ENCODE measurements at places on chromosomes 3 and 15.

DNA sequence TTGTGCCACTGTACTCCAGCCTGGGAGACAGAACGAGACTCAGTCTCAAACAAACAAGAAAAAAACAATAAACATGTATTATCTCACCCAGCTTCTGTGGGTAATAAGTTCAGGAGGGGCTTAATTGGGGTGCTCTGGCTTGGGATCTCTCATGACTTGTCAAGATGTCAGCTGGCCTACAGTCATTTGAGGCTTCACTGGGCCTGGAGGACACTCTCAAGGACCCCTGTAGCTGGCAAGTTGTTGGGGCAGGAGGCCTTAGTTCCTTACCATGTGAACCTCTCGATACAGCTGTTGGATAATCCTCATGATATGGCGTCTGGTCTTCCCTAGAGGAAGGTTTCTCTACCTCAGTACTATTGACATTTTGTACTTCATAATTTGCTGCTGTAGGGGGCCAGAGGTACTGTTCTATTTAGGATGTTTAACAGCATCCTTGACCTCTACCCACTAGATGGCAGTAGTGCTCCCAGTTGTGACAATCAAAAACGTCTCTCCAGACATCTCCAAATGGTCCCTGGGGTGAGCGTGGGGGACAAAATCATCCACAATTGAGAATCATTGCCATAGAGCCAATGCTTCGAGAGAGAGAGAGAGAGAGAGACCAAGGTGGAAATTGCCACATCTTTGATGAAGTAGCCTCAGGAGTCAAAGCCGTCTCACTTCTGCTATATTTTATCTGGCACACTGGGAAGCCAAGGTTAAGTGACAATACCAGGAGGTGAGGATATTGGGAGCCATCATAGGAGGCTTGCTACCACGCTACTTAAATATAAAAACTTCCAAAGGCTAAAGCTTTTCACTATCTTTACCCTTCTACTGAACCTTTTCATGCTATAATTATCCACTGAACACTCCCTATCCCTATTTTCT is 23.9 kb upstream of the SLTM start:
- DNase-seq: peak; percentile 72

DNA sequence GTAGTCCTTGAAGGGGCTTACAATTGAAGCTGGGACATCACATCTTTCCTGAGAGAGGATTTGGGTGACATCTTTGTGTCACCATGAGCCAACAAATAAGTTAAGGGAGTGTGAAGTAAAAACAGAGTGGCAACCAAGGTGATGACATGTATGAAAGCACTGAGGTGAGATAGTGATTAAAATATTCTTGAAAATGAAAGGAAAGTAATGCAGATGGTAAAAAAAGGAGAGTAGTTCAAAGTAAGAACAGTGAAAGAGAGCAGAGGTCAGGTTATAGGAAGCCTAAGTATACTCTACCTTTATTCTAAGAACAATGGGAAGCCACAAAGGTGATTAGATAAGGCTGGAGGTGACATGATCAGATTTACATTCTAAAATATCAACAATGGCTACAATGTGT is 486.1 kb downstream of the DIPK2A start:
- no peak for DNase-seq

GRCh38 chr15:55008421-55008820 is 188.3 kb downstream of the RSL24D1 start:
- no peak for DNase-seq

DNA sequence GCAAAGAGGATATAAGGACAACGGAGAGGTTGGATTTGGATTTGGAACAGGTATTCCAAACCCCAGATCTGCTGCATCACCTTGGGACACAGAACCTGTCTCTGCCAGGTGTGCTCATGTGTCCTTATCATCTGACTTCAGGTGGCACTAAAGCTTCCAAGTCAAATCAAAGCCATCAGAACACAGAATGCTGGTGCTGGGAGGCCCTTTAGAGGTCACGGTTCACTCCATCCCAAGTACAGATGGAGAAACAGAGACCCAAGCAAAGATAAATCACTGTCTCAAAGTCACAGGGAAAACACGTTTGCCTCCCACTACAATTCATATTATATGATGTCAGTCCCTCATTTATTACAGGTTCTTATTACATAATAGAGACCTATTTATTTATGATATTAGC is 72.8 kb downstream of the HES1 start:
- DNase-seq: no peak

- no peak for DNase-seq
Observed at GRCh38 chr15:60134609-60135008, 130.5 kb downstream of the FOXB1 start.

GRCh38 chr3:130659911-130660310 is 86.7 kb downstream of the PIK3R4 start:
- peak; percentile 27 for DNase-seq

GRCh38 chr3:69494185-69494584 is 108.3 kb upstream of the FRMD4B start:
- no peak for DNase-seq

DNA sequence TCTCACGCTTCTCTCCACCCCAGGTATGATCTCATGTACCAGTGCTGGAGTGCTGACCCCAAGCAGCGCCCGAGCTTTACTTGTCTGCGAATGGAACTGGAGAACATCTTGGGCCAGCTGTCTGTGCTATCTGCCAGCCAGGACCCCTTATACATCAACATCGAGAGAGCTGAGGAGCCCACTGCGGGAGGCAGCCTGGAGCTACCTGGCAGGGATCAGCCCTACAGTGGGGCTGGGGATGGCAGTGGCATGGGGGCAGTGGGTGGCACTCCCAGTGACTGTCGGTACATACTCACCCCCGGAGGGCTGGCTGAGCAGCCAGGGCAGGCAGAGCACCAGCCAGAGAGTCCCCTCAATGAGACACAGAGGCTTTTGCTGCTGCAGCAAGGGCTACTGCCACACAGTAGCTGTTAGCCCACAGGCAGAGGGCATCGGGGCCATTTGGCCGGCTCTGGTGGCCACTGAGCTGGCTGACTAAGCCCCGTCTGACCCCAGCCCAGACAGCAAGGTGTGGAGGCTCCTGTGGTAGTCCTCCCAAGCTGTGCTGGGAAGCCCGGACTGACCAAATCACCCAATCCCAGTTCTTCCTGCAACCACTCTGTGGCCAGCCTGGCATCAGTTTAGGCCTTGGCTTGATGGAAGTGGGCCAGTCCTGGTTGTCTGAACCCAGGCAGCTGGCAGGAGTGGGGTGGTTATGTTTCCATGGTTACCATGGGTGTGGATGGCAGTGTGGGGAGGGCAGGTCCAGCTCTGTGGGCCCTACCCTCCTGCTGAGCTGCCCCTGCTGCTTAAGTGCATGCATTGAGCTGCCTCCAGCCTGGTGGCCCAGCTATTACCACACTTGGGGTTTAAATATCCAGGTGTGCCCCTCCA is 19.1 kb downstream of the TYRO3 start:
- DNase-seq: no peak

GRCh38 chr3:190690246-190690645 is 172.2 kb downstream of the GMNC start:
- DNase-seq: no peak

DNA sequence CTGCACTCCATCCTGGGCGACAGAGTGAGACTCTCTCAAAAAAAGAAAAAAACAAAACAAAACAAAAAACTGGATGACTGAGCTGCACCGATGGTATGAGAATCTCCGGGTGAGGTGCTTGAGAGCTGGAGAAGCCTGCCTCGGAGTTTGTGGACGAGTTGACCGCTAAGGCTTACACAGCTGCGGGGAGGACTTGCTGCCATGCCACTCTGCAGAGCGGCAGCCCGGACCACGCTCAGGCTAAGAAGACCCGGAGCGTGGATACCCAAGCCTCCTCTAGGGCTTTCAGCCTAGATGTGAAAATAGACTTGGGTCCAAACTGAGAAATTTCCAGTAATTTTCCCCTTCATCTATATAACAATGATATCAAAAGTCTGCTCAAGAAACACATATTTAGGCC is 16.0 kb downstream of the NRROS start:
- no peak for DNase-seq

DNA sequence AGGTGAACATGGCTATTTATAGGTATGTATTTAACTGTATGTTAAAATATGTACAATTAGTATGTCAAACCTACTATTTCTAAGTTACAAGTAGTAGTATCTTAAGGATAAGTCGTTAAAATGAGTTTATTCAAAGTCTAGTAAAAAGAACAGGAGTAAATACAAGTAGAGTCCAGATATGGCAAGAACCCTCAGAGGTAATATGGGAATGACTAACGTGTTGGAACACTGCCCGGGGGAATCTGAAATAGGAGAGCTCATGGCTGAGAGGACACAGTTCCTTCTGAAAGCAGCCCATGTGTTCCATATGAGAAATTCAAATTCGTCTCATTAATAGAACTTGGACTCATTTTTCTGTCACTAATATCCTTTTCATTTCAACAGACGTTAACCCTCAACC is 158.8 kb downstream of the CLSTN2 start:
- peak; percentile 68 for DNase-seq

- DNase-seq: no peak
Observed at GRCh38 chr15:42360535-42361112, 1.3 kb downstream of the CAPN3 start.

DNA sequence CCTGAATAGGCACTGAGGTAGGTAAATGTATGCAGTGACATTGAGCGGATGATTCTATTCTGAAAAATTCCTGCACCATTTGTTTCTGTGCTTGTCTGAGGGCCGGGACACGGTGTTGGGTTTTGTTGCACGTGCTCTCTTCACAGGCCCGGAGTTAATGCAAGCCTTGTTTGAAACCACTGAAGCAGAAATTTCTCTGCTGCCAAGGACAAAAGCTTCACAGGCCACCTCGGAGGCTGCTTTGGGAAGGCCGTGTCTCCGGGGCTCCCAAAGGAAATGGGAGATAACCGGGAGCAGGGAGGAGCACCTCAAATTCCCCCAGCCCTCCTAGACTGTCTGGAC is 179.4 kb downstream of the OPA1 start:
- no peak for DNase-seq

- no peak for DNase-seq
Observed at GRCh38 chr3:122602011-122602710, 24.7 kb downstream of the PARP15 start.

DNA sequence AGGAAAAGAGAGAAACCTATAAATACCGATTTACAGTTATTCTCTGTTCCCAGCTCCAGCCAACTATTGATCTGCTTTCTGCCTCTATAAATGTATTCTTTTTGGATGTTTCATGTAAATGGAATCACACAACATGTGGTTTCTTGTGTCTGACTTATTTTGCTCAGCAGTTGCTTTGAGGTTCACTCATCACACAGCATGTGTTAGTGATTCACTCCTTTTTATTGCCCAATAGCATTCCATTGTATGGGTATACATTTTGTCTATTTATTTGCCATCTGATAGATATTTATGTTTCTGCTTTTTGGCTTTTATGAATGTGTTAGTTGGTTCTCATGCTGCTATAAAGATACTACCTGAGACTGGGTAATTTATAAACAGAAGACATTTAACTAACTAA is 23.6 kb downstream of the CCR1 start:
- peak; percentile 82 for DNase-seq

DNA sequence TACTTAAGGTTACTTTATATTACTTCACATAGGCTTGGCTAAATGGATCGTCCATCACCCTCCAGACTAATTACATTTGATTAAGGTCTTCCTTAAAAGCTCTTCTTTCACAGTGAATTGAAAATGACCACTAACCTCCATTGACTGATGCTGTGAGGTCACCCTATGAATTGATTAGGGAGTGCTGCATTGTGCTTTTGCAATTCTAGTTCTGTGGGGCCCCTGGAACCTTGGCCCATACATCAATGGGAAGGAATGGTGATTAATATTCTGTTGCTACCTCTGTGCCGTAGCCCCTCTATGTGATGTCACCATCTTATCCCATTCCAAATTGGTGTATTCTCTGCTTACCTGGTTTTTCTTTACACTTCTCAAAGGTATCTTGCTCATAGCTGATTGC is 682.2 kb downstream of the SQOR start:
- DNase-seq: no peak

DNA sequence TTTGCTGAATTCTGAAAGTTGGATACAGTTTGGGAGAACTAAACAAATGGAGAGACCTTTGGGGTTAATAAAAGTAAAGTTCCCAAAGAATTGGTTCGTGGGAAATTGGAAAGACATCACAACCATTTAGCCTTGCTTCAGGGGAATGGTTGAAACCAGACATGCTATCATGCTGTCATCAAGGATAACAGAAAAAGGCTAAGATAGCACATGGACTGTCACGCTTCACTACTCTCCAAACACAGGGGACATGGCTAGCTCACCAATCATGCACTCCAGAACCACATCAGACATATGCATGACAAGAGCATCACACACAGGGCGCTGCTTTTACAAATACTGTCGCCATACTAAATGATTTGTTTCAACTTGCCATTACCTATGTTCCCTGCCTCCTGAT is 671.7 kb upstream of the ROBO1 start:
- DNase-seq: no peak

- no peak for DNase-seq
Observed at GRCh38 chr3:129197321-129197720, 13.6 kb upstream of the CNBP start.

GRCh38 chr15:78714890-78715289 is 73.9 kb upstream of the CHRNB4 start:
- DNase-seq: peak; percentile 16

DNA sequence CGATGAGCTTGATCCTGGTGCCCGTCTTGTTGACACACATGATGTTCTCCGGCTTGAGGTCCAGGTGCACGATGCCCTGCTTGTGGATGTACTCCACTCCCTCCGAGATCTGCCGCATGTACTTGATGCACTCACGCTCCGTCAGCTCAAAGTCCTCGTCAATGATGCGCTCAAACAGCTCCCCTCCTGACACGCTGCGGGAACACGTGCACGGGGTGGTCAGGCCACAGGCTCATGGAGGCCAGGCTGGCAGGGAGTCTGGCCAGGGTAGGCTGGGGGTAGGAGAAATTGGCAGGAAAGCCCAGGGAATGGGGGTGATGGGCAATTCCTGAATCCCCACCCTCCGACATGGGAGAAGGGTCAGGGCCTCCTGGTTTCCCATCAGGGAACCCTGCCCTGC is 55.5 kb upstream of the HACD2 start:
- no peak for DNase-seq

DNA sequence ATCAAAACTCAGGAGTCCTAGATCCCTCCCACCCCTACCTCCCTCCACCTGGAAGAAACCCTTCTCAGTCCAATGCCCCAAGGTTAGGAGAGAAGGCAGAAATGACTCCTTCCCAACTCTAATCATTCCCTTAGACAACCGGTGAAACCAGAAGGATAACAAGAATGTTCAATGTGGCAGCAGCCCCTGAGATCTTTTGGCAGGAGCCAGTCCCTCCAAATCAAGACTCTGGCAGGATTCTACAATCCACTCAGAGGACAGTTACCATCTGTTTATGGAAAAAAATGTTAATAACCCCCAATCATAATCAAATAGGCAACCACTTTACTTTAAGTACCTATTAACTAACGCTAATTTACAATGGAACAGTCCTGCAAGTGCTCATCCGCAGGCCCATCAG is 136.5 kb downstream of the NTRK3 start:
- no peak for DNase-seq

DNA sequence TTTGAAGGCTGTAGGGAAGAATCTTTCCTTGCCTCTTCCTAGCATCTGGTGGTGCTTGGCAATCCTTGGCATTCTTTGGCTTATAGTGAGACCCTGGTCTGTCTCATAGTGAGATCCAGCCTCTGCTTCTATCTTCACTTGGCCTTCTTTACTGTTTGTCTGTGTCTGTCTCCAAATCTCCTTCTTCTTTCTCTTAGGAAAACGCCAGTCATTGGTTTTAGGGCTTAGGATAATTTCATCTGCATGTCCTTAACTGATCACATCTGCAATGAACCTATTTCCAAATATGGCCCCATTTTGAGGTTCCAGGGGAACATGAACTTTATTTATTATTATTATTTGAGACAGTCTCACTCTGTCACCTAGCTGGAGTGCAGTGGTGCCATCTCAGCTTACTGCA is 25.8 kb downstream of the KAT2B start:
- DNase-seq: no peak

- peak; percentile 90 for DNase-seq
Observed at GRCh38 chr3:129249284-129250065, at the start of gene COPG1. Gene COPG1 (plus strand): TSS chr3:129249606. CDS start chr3:129249710, 104 bp downstream.
